ENCODE measurements at places on chromosomes 3 and 15. TPM values are rescaled to one million over a fixed set of nuclear protein-coding genes. Genes with fewer than 3 reads are reported as not detected.
A peak's percentile ranks its signal among the peaks of the same experiment; 100 is the strongest.

Gene C2CD4B
- total RNA-seq, result not detected

Gene MYH15
- total RNA-seq, result 2.8 TPM

Gene SCN11A
- total RNA-seq, result not detected

Gene THRB
- 9.7 TPM for total RNA-seq

DNA sequence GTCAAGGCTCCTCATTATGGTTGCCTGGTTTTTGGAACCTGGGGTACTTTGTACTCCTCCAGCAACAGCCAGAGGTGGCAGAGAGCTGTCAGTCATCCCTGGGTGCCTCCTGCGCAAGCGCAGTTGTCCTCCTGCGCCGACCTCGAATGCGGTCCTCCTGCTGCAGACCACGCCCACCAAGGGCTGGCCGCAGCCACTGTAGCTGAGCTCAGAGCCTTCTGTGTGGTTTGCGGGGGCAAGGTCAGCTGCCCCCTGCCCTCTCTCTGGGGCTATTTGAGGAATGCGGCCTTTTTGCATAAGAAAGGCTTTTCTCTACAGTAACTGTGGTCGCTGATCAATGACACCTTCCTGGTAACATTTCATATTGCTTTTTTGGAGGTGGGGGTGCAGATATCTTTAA lies 131.3 kb upstream of the SNRPN start:
- peak; percentile 23 for DNase-seq

DNA sequence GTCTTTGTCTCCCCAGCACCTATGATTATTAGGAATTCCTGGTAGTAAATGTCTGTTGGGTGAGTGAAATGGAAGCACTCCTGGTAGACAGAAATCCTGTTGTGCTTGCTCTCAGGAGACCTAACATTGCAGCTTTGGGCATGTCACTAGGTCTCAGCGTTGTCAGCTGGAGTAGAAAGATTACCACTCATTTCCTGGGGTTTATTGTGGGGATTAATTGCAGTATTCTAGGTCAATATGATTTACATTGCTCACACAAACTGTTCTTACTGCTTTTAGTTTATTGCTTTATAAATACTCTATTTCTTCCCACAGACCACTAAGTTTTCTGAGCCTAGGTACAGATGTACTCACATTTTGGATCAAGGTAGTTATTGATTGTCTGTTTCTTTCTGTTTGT lies 5.1 kb downstream of the TSEN2 start:
- no peak for DNase-seq

- no peak for DNase-seq
Measured at GRCh38 chr3:13385373-13385965, 34.7 kb downstream of the NUP210 start.

- peak; percentile 15 for DNase-seq
Measured at GRCh38 chr3:120741320-120741719, 996 bp downstream of the RABL3 start.

- no peak for DNase-seq
Measured at GRCh38 chr15:96448923-96449322, 118.4 kb downstream of the NR2F2 start.

DNA sequence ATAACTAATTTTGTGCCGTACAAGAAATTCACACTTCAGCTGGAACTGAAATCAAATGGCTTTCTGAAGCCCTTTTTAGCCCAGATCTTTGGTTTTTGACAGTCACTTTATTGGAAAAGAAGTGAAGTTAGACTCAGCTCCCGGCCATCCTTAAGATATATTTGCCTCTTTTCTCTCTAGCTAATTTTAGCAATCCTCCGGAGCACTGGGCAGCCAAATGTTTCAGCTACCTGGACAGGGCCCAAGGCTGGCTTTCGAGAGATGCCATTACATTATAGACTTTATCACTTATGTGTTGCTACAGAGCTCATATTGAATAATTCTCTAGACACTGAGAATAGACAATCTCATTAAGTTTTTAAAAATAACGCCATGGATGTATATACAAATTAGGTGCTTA lies 28.5 kb upstream of the RPL39L start:
- DNase-seq, result no peak

DNA sequence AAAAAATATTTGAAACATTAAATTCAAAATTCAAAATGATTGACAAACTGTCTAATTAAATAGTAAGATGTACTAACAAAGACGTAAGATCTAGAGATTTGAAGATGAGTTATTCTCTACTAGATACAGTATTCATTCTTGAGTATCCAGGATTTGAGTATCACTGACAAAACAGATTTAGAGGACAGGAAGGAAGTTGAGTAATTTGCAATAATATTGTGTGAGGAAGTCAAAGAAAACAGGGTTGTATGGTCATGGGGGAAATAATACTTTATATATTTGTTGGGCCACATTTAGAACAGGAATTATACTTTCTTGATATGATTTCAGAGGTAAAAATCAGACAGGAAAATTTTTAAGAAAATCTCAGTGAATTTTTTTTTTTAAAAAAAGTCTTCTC lies 393.1 kb upstream of the CDIN1 start:
- no peak for DNase-seq

GRCh38 chr3:51353691-51354090 lies 31.4 kb upstream of the MANF start:
- DNase-seq, result no peak

GRCh38 chr15:38690719-38691332 lies 126.2 kb upstream of the RASGRP1 start:
- DNase-seq, result peak; percentile 84

Measured in PC-3 (cell line).